ENCODE measurements at places on chromosomes 4 and X. TPM values are rescaled to one million over a fixed set of nuclear protein-coding genes. Genes with fewer than 3 reads are reported as not detected.

- no peak for DNase-seq
Observed at GRCh38 chrX:66200050-66200664, 36.1 kb downstream of the HEPH start.

The PYURF gene
- polyA plus RNA-seq = 134 TPM

- DNase-seq = no peak
Observed at GRCh38 chrX:124651031-124651430, 304.7 kb downstream of the SH2D1A start.

DNA sequence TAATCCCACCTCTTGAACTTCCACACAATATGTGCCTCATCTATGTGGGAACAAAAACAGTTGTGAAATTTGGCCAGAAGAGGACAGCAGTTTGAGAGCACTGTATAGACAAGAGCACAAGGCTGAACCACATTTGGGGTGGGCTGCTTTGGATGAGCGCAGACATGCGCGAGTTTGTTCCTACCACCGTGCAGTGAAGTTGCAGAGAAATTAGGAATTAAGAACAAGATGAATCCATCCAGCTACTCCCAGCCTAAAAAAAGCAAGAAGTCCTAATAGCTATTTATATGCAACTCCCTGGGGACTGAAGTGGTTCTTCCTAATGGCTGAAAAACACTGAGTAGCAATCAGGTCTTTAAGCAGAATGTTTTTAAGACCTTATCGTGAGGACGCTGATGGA lies 1.0 kb downstream of the GAB3 start:
- DNase-seq = no peak

GRCh38 chr4:62243895-62244294 lies 1043.8 kb downstream of the ADGRL3 start:
- no peak for DNase-seq

The GRIA2 gene
- polyA plus RNA-seq = 1.6 TPM

DNA sequence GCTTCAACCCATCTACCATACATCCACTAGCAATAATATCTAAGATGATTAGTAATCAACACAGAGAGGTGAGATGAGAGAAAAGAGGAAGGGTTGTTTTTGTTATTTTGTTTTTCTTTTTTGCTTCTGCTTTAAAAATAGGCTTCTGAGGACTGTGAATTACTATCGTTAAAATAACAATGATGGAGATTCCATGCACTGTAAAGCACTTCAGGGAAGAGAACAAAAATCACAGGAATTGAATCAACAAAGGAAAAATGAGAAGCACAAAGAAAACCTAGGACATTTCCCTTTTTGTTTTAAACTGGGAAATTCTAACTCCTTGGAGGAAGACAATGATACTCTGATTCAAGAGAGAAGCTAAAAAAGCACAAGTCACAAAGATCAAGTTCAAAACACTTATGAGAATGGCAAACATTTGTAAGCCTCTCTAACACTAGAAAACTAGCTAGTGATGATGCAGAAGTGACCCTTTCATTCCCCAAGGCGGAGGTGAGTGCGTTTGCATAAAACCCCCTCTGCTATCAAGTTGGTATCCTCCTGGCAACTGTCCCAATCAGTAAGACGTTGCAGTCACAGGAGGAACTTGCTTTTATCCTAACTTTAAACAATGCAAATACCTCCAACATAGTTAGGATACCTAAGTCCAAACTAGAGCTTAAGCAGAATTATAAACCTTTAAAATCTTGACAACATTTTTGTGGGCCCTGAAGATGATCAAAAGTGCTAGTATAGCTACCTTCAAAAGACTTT lies 308.5 kb downstream of the CAMK2D start:
- DNase-seq = no peak

DNA sequence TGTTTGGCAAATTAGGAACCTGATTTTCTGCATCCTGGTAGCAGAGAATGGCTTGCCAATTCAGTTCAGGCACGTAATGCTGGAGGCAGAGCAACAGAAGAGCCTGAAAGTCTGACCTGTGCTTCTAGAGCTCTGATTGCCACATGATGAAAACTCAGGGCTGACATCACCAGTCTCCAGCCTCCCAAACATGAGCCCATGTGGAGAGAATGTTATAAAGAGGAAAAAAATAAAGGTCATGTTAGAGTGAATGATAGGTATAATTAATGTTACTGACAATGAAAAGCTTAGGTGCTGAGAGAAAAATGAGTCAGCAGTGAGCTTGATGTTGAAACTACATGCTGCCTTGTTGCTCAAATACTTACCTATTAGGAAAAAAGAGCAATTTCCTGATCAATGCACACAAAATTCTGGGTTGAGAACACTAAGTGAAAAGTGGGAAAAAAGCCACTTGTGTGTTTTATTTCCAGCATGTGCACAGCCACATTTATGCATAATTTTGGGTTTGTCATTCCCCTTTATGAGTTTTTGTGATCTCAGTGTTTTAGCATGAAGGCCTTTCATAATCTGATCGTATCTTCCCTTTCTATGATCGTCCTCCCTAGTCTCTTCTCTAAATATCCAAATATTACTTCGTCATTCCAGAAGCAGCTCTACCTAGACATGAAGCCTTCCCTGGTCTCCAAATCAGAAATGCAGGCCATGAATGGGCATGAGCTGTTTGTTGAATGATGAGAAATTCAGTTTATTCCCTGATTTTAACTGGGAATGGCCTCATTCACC lies 113.3 kb upstream of the CPEB2 start:
- no peak for DNase-seq

DNA sequence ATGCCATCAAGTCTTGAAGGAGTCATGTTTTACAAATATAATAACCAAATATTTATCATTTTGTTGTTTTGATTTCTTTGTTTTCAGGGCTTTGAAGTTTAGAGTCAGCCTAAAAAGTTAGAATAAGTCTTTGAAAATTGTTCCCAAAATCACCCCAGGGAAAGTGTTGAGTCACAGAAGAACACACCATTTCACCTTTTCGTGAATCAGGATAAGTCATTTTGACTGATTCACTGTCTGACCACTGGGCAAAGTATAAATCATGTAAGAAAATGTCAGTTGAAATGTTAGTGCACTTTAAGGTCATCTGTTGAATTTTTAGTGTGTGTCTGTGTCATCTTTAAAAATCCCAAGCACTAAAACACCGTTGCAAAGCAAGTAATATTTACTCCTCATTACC lies 1320.1 kb downstream of the RPA4 start:
- DNase-seq = no peak
